Effector memory CD4-positive, alpha-beta T cell (primary cell): ENCODE measurements at places on chromosomes 6 and 20.

- H3K36me3 ChIP-seq: no peaks in the 10 kb centered on the region
- H3K4me3 ChIP-seq: no peak overlapping the region
- no peak for DNase-seq
- H3K27me3 ChIP-seq: no peaks in the 10 kb centered on the region
These were observed 64.8 kb upstream of the NRSN1 start for GRCh38 chr6:24060982-24061754.

- no peaks in the 10 kb centered on the region for H3K27me3 ChIP-seq
- DNase-seq: no peak
- no peak overlapping the region for H3K4me3 ChIP-seq
These were observed 53.8 kb upstream of the GMPR start for GRCh38 chr6:16184551-16184950.

DNA sequence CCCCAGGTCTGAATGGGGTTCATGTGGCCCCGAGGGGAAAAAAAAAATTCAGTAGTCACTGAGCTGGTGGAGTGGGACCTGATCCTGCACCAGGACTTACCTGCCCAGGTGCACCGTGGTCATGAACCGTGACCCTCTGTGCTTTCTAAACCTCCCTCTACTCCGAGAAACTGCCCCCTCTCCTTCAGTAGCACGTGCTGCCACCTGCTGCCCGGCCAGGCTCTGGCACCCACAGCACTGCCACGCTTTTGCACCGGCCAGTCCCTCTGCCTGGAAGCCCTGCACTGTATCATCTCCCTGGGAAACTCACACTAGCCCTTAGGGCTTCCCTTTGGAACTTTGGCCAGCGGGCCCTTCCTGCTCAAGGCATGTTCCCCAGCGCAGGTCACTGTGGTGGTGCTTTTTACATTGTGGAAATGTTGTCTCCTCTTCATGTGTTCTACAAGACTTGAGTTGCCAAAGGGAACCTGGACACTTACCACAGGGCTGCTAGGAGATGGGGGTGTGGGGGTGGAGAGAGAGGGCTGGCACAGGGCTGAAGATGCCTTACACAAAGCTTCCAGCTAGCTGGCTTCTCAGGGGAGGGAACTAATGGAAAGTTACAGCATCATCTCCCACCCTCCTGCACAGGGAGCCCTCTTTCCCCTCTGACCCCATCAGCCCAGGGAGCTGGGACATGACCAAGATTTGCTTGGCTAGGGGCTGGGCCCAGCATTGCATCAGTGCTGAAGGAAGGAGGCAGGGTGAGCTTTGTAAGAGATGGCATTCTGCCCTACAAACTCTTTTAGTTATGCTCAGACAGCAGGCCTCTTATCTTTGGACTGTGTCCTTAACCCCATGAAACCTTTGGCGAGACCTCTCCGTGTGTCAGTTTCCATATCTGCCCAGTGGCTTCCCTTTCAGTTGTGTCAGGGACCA is 2.5 kb upstream of the PTPRT start:
- no peak for DNase-seq
- no peaks in the 10 kb centered on the region for H3K4me1 ChIP-seq
- H3K36me3 ChIP-seq: no peaks in the 10 kb centered on the region

DNA sequence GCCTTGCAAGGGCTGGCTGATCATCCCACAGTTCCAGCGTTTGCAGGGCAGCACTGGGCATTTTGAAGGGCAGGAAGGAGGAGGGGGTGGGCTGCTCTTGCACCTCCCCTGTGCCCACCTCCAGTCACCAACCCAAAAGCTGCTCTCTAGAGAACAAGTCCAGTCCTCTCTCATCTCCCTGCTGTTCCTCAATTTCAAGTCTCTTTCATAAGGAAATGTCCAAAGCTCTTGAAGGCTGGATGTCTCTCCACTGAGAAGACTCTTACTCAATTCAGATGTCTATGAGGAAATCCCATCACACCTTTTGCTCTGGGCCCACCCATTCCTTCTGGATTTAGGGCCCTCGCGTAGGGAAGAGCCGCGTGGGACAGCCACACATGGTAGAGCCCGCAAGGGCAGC is 31.7 kb downstream of the WRNIP1 start:
- H3K27ac ChIP-seq: no peak overlapping the region
- H3K36me3 ChIP-seq: no peaks in the 10 kb centered on the region
- no peak for DNase-seq

DNA sequence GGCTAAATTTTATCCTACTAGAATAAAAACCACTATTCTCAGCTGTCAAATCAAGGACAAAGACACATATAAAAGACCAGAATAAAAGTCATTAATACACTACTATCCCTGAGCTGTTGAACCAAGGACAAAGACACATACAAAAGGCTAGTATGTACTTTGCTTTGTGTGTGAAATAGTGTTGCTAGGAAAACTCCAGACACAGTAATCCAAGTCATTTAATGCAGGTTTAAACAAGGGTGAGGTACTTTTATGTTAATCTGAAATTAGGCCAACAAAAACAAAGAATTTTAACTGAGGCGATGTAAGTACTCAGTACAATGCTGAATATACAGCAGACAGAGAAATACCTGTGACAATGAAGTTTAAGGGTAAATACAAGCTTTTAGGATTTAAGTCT is 18.9 kb downstream of the GCLC start:
- no peaks in the 10 kb centered on the region for H3K27me3 ChIP-seq
- no peak overlapping the region for H3K4me3 ChIP-seq
- no peak overlapping the region for H3K27ac ChIP-seq

DNA sequence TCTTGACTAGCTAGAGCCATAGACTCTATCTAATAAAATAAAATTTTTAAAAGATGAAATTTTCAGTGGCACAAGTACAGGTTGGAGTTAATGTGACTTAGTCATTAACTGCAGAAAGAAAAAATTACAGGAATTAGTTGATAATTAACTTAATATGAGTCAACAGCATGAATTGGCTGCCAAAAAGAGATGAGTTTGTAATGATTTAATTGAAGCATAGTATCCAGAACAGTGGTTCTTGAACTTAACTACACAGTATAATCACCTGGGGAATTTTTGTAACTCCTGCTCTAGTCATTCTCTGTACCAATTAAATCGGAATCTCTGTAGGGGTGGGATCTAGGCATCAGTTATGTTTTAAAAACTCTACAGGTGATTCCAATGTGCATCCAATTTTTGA is 46.3 kb upstream of the HMGN3 start:
- H3K36me3 ChIP-seq: no peaks in the 10 kb centered on the region
- H3K4me1 ChIP-seq: no peaks in the 10 kb centered on the region
- H3K27me3 ChIP-seq: no peaks in the 10 kb centered on the region
- no peak overlapping the region for H3K27ac ChIP-seq

DNA sequence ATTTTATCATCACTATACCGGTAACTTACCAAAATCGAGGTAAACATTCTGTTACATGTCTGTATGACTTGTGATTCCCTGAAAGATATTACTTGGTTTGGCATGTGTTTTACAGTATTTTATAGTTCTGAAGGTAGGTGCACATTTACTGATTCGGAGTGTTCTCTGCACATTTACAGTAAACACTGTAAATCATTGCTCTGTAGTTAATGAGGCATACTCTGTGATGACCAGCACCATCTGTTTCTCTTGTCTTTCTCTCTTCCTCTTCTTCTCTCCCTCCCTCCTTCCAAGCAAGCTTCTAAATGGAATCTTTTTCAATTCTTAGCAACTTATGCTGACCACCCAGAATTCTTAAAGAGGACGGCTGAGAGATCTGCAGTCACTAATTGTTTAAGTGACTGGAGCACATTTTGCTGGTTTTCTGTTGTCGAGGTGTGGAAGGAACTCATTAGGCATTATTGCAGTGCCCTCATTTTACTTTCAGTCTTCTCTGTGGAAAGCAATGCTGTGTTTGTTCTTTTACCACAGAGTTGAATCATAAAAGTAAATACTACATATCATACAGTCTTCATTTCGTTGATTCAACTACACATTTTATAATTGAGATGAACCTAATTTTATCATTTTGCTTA is 126.5 kb downstream of the UTRN start:
- no peak for DNase-seq
- H3K4me1 ChIP-seq: peaks cover 5% of the 10 kb centered on the region
- peak overlapping the region; percentile 22 for H3K4me3 ChIP-seq
- H3K27ac ChIP-seq: no peak overlapping the region

- no peak for DNase-seq
- no peaks in the 10 kb centered on the region for H3K36me3 ChIP-seq
- H3K27ac ChIP-seq: no peak overlapping the region
- no peaks in the 10 kb centered on the region for H3K27me3 ChIP-seq
These were observed 260.4 kb downstream of the CBLN4 start for GRCh38 chr20:55744896-55745295.

GRCh38 chr6:15682965-15683822 is 20.4 kb upstream of the DTNBP1 start:
- no peaks in the 10 kb centered on the region for H3K4me1 ChIP-seq
- no peaks in the 10 kb centered on the region for H3K27me3 ChIP-seq
- no peak overlapping the region for H3K27ac ChIP-seq
- no peak for DNase-seq
- H3K4me3 ChIP-seq: no peak overlapping the region

GRCh38 chr20:9928955-9929354 is 90.1 kb upstream of the PAK5 start:
- no peaks in the 10 kb centered on the region for H3K4me1 ChIP-seq
- H3K36me3 ChIP-seq: no peaks in the 10 kb centered on the region
- no peak for DNase-seq
- no peak overlapping the region for H3K27ac ChIP-seq

GRCh38 chr6:105220186-105220585 is 40.4 kb upstream of the POPDC3 start:
- H3K27ac ChIP-seq: no peak overlapping the region
- no peaks in the 10 kb centered on the region for H3K27me3 ChIP-seq
- H3K4me3 ChIP-seq: no peak overlapping the region
- no peaks in the 10 kb centered on the region for H3K36me3 ChIP-seq
